Left lung (tissue), 14 donors: ENCODE measurements at places on chromosomes 6 and 20. TPM values are rescaled to one million over a fixed set of nuclear protein-coding genes. Genes with fewer than 3 reads are reported as not detected.

GRCh38 chr20:36092398-36093024 is 62.0 kb upstream of the EPB41L1 start:
- DNase-seq: no peak

- DNase-seq: no peak
Measured at GRCh38 chr6:135521431-135521830, 23.9 kb upstream of the AHI1 start.

Gene TNFRSF6B
- polyA plus RNA-seq: 3.5 TPM

Gene CEP43
- 50.3 TPM for polyA plus RNA-seq
